Heart left ventricle (tissue), 16 donors: ENCODE measurements at places on chromosomes 3 and 15. TPM values are rescaled to one million over a fixed set of nuclear protein-coding genes. Genes with fewer than 3 reads are reported as not detected.

GRCh38 chr15:100311833-100312476 is 29.8 kb downstream of the ADAMTS17 start:
- peaks cover 26% of the 10 kb centered on the region for H3K4me1 ChIP-seq
- H3K36me3 ChIP-seq, result no peaks in the 10 kb centered on the region
- DNase-seq, result no peak
- H3K27me3 ChIP-seq, result no peaks in the 10 kb centered on the region

Gene VIPR1
- total RNA-seq, result 3.2 TPM

- H3K4me1 ChIP-seq, result no peaks in the 10 kb centered on the region
- no peak overlapping the region for H3K27ac ChIP-seq
- no peak overlapping the region for H3K4me3 ChIP-seq
- no peaks in the 10 kb centered on the region for H3K27me3 ChIP-seq
- H3K36me3 ChIP-seq, result no peaks in the 10 kb centered on the region
These were observed 8.9 kb upstream of the C3orf70 start for GRCh38 chr3:185161761-185162160.

- peak overlapping the region; percentile 71 for H3K27ac ChIP-seq
- H3K4me3 ChIP-seq, result no peak overlapping the region
- H3K4me1 ChIP-seq, result peaks cover 58% of the 10 kb centered on the region
- peak; percentile 49 for DNase-seq
- H3K27me3 ChIP-seq, result no peaks in the 10 kb centered on the region
These were observed 57.7 kb downstream of the SEMA5B start for GRCh38 chr3:122969585-122970469.

Gene DUOX1
- 0.67 TPM for total RNA-seq

- no peaks in the 10 kb centered on the region for H3K27me3 ChIP-seq
- no peak overlapping the region for H3K4me3 ChIP-seq
- DNase-seq, result no peak
These were observed 19.3 kb downstream of the ALCAM start for GRCh38 chr3:105385819-105386508.

DNA sequence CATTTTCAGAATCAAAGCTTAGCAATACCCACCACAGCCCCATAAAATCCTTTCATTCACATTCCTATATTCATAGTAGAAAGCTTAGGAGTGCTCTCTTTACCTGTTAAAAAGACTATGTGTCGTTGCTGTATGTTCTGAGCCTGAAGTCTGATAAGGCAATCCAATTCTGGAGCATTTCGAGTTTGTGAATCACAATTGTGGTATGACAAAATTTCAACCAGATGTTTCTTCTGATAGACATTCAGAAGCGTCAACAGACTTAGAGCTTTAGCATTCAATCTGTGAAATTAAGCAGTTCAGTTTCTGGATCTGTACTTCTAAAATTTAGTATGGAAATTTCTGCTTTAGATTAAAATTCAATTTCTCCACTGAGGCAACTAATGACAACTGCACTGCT is 58.3 kb downstream of the TASOR start:
- H3K36me3 ChIP-seq, result no peaks in the 10 kb centered on the region
- DNase-seq, result no peak
- H3K4me1 ChIP-seq, result no peaks in the 10 kb centered on the region
- no peak overlapping the region for H3K4me3 ChIP-seq
- H3K27me3 ChIP-seq, result no peaks in the 10 kb centered on the region
- no peak overlapping the region for H3K27ac ChIP-seq

Gene DGKG
- 59.3 TPM for total RNA-seq

DNA sequence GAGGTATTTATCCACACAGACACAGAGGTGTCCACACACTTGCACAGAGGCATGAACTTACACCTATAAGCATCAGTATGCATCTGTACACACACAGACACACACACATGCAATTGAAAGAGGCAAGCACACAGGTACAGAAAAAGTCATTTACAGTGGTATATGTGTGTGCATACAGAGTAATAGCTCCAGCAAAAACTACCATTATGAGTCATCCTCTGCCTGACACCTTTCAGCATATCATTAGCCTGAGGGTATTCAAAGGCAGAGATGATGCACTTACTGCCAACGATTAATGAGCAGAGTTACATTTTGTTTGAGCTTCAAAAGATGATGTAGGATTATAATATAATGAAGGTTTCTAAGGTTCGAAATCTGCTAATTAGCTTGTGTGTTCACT is 100.3 kb upstream of the TPRG1 start:
- H3K27ac ChIP-seq, result no peak overlapping the region
- H3K4me1 ChIP-seq, result no peaks in the 10 kb centered on the region
- H3K27me3 ChIP-seq, result no peaks in the 10 kb centered on the region
- H3K4me3 ChIP-seq, result no peak overlapping the region

DNA sequence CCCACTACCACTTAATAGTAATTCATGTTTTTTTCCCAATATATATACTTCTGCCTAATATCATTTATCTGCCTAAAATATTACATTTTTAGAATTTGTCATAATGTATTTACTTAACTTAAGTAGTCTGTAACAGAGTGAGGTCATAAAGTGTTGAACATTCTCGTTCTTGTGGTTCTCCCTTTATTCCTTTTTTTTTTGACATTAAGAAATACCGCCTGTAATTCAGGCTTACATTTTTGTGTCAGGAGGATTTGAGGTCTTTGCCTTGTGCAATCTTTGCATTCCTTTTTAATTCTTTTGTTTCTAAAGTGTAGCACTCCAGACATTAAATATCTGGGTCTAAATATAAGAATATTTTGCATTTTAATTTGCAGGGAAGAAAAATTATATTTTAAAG is 315.4 kb downstream of the PTPRG start:
- H3K4me1 ChIP-seq, result peaks cover 59% of the 10 kb centered on the region
- no peaks in the 10 kb centered on the region for H3K36me3 ChIP-seq
- H3K4me3 ChIP-seq, result no peak overlapping the region
- H3K27me3 ChIP-seq, result no peaks in the 10 kb centered on the region
- no peak overlapping the region for H3K27ac ChIP-seq

Gene PRSS50
- total RNA-seq, result 0.35 TPM

Gene SPTSSB
- not detected for total RNA-seq

DNA sequence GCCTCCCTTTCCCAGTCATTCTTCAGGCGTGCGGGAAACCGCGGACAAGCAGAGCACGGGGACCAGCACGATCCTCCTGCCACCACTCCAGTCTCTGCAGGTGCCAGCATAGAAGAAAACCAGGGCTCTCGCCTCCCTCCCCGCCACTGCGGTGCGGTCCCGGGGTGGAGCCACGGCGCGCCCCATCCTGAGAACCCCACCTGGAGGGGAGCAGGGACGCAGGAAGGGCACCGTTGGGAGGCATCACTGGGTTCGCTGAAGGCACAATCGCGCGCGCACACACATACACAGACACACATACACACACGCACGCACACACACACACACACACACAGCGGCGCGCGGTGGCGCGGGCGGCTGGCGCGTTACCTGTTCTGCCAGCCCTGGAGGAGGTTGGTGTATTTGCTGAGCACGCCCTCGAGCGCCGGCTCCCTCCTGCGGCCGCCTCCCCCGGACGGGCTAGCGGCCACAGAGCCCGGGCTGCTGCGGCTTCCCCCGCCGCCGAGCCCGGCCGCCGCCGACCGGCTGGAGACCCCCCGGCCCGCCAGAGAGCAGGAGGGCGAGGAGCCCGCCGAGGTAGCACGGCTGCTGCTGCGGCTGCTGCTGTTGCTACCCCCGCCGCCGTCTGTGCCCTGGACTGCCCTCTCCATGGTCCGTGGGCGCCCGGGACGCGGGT is 394 bp downstream of the OSBPL10 start:
- no peaks in the 10 kb centered on the region for H3K36me3 ChIP-seq
- H3K4me3 ChIP-seq, result peak overlapping the region; percentile 58
- DNase-seq, result peak; percentile 31
- H3K4me1 ChIP-seq, result peaks cover 14% of the 10 kb centered on the region
- peak overlapping the region; percentile 84 for H3K27ac ChIP-seq
- no peaks in the 10 kb centered on the region for H3K27me3 ChIP-seq

GRCh38 chr3:151974067-151974466 is 100.6 kb downstream of the SUCNR1 start:
- H3K4me1 ChIP-seq, result no peaks in the 10 kb centered on the region
- no peak overlapping the region for H3K4me3 ChIP-seq

Gene CNTN3
- total RNA-seq, result 1.9 TPM

DNA sequence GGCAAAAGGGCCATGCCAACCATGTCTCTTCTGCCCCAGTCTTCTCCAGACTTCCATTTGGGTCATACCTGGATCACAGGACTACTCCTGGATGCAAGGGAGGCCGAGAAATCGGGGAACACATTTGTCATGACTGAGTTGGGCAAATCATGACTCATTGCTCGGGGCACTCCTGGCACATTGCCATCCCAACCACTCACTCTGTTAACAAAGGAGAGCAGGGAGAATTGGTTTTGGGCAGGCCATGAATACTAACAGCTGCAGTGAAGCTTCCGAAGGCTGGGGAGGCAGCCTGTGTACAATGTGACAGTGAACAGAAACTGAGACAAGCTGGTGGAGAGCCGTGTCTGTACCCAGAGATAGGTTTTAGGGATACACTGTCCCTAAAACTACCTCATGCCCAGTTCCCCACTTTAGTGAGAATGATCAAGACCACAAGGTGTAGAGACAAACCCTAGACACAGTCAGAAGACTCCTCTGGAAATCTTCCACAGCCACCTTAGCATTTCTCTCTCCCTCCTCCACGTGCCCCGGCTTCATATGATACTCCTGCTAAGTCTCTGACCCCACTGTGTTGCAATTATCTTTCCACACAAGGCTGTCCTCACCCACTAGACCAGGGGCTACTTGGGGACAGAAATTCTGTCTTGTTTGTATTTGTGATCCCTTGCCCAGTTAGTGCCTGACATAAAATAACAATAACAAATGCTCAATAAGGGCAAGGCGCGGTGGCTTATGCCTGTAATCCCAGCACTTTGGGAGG is 10.5 kb upstream of the BUB1B start:
- H3K4me3 ChIP-seq, result no peak overlapping the region
- H3K27ac ChIP-seq, result no peak overlapping the region
- no peaks in the 10 kb centered on the region for H3K36me3 ChIP-seq
- no peaks in the 10 kb centered on the region for H3K27me3 ChIP-seq

DNA sequence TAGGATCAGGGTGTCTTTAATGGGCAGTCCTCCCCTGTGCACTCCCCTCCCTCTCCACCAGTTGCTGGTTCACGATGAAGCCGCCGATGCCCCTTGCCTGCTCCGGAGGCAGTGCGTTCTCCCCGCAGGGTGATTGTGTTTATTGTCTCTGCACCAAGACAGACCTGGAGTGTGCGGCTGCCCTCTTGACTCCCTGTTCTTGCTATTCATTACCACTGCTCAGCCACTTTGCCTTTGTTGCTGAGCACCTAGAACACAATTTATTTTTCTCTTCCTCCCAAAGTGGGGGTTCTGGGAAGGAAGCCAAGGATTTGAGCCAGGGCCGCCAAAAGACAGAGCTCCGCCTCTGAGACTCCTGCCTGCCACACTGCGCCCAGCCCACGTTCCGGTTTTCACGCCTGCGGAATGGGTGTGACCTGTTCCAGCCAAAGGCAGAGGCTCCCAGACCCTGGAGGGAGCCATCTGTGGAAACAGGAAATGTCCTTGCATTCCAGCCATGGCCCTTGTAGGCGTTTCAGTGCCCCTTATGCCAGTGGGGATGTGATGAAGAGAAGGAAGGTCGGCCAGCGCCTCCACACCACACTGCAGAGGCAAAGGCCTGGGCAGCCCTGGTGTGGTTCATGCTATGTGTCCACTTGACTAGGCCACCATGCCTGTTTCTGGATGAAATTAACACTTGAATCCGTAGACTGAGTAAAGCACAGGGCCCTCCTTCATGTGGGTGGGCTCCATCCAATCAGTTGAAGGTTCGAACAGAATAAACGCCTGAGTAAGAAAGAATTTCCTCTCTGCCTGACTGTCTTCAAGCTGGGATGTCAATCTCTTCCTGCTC is 85.8 kb downstream of the HMG20A start:
- no peaks in the 10 kb centered on the region for H3K36me3 ChIP-seq
- peak; percentile 89 for DNase-seq
- H3K27me3 ChIP-seq, result no peaks in the 10 kb centered on the region
- H3K4me1 ChIP-seq, result peaks cover 67% of the 10 kb centered on the region
